ENCODE measurements at places on chromosomes 5 and 9.

- DNase-seq, result no peak
Measured at GRCh38 chr5:72584466-72584865, 77.3 kb upstream of the ZNF366 start.

DNA sequence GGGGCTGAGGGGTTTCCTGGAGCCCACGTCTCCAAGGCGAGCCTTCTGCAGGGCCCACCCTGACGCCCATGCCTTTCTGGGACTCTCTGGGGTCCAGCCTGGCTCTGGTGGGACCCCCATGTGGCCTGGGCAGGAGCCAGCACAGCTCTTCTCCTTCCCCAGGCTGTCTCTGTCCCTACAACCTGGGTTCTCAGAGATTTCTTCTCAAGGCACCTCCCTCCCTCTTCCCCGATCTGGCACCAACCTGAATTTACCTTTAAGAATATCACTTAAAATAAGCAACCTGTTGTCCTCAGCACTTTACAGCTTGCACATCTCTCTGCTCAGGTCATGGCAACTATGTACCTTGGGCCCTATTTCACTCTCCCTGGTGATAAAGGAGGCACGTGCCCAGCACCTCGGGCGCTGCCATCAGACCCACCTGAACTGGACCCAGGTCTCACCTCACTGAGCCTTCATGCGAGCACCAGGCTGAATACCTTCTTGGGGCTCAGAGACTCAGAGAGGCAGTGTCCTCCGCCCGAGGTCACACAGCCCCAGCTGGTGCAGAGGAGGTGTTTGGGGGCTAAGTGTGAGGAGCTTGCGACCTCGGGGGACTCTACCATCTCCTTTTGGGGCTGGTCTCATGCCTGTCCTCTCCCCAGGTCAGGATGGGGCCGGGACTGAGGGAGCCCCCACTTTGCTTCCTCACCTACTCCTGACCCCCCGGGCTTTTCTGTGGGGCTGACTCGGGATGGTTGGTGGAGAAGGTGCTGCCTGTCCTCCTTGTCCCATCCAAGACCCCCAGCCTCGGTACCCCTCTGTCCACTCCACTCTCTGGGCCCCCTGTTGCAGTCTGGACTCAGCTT is 217.7 kb downstream of the C9orf50 start:
- peak; percentile 12 for DNase-seq

DNA sequence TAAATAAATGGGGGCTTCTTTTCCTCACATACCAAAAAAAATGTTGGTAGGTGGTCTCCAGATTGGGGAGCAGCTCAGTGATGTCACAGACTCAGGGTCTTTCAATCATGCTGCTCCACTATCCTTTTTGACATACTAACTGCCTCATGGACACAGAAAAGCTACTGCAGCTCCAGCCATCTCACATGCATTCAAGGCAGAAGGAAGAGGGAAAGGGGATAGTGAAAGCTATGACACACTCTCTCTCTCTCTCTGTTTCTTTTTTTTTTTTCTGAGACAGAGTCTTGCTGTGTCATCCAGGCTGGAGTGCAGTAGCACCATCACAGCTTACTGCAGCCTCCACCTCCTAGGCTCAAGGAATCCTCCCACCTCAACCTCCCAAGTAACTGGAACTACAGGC is 7.9 kb upstream of the ADGRD2 start:
- DNase-seq, result no peak

GRCh38 chr5:59652449-59652848 is 241.1 kb downstream of the PDE4D start:
- no peak for DNase-seq

DNA sequence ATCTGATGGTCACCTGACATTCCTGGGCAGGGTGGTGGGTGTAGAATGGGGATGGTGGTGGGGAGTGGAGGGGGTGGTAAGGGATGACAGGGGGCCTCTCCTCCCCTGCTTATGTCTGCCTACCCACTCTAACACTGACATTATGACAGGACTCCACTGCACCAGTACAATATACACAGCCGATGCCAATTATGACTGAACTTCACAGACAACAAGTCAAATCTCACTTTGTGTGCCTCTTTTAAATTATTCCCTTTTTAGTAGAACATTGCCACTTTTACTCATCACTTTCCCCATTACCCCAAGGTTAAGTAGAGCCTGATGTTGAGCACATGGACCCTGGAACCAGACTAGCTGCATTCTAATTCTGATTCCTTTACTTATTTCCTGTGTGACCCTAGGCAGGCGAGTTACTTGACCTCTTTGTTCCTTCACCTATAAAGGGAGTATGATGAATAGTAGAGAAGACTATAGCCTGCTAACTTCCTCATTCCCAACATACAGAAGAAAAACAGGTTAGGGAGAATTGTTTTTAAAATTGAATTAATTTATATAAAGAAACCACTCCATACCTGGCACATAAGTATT is 464.7 kb downstream of the DMRT2 start:
- DNase-seq, result no peak

GRCh38 chr5:123454259-123454911 is 31.2 kb upstream of the CEP120 start:
- no peak for DNase-seq

DNA sequence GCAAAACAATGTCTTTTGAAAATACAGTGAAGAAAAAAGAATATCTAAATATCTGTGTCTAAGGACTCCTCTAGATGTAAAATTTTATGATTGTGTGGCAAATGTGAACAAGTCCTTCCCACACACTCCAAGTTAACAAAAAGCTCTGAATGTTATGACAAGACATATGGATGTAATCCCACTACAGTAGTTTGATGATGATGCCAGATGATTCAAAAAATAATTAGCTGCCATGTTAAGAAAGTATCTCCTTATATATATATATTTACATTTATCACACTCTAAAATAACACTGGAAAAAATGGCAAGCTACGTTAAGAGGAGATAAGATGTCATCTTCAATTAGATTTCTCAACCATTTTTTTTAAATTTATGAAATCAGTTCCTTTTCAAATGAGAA is 178.5 kb downstream of the NFIB start:
- no peak for DNase-seq

- no peak for DNase-seq
Measured at GRCh38 chr9:121071370-121071755, 3.4 kb upstream of the CNTRL start.

GRCh38 chr5:172004824-172005237 is 1.6 kb downstream of the FBXW11 start:
- no peak for DNase-seq

- DNase-seq, result no peak
Measured at GRCh38 chr9:16901590-16901989, 31.1 kb upstream of the BNC2 start.

DNA sequence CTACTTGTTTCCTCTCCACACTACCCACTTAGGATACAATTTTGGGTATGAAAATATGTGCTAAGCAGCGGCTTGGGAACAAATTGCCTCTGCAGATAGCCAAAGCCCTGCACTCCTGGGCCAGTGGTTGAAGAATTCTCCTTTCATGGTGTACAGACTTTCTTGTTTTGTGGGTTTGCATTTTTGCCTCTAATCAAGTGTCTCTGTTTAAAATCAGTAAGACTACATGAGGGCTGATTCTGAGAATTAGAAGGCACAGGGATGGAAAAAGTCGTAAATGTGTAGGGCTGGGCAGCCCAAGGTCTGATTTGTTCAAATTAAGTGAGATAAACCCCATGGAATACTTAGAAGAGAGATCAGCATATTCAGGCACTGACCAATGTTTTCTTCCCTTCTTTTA is 103.7 kb upstream of the CD180 start:
- DNase-seq, result no peak

- no peak for DNase-seq
Measured at GRCh38 chr5:169347786-169348185, 46.8 kb upstream of the SLIT3 start.

DNA sequence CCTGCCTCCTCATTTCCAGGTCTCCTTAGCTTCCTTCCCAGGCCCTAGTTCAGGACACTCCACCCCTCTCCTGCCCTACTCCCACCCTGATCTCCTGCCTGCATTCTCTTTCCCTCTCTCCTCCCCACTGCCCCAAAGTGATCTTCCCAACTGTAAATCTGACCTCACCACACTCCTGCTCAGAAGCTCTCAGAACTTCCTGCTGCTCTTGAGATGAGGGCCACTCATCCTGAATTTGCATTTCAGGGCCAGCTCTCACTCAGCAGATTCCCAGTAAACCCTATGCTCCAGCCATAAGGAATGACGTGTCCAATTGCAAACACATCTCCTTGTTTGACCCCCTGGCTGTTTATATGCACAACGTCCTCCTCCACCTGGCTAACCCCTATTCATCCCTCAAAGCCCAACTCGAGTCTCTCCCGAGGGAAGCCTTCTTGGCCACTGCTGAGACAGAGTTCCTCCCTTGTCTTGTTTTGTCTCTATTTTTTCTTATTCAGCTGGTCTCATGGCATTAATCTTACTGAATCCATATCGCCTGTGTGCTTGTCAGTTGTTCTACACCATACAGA is 95.0 kb downstream of the NSG2 start:
- no peak for DNase-seq

- DNase-seq, result no peak
Measured at GRCh38 chr9:99176527-99177013, 45.2 kb downstream of the ALG2 start.

GRCh38 chr9:127075624-127076372 is 46.6 kb downstream of the ANGPTL2 start:
- DNase-seq, result no peak

- DNase-seq, result no peak
Measured at GRCh38 chr9:126505697-126506346, 107.9 kb upstream of the LMX1B start.

Data from iPS-NIHi11 (cell line).